ENCODE measurements at places on chromosomes 7 and 10.
A peak's percentile ranks its signal among the peaks of the same experiment; 100 is the strongest.

DNA sequence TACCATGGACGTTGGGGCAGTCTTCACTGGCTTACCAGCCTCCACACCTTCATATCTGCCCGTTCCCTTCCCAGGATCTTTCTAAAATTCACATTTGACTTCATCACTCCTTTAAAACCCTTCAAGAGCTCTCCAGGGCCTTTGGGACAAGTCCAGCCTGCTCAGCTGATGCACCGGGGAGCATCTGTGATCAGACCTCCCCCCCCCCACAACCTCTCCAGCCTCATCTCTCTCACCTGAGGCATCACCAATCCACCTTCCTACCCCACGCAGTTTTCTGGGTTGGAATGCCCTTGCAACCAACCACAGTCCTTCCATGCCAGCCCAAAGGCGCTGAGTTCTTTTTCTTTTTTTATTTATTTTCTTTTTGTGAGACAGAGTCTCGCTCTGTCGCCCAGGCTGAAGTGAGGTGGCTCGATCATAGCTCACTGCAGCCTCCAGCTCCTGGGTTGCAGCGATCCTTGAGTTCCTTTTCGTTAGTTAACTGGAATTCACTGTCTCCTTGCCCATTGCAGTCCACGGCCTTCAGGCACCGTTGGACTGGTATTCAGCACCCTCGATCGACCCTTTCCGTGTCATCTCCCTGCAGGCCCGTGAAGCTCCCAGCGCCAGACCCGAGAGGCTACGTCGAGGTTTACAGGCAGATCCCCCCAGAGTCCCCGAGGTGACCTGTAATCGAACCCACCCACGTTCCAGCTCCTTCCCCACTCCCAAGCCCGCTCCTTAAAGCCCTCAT lies 654 bp downstream of the ALKBH4 start:
- H3K4me3 ChIP-seq, result peak overlapping the region; percentile 84
- DNase-seq, result no peak

DNA sequence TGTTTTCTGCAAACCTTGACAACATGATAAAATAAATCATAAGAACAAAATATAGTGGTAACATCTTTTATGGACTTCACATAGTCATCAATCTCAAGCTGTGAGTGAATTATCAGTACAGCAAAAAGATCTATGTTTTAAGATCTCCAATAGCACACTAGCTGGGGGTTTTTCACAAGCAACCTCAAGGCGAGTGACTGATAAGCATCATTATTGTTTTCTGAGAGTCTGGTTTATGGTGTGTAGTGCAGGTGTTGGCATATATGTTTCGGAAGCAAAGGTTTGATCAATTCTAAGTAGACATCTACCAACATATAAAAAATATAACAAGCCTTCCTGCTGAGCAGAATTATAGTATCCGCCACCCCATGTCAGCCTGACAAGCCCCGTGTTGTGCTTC lies 403.8 kb upstream of the MGMT start:
- no peak overlapping the region for H3K4me3 ChIP-seq
- H3K4me1 ChIP-seq, result no peaks in the 10 kb centered on the region
- H3K36me3 ChIP-seq, result no peaks in the 10 kb centered on the region
- no peak overlapping the region for H3K27ac ChIP-seq
- DNase-seq, result no peak
- H3K27me3 ChIP-seq, result no peaks in the 10 kb centered on the region

DNA sequence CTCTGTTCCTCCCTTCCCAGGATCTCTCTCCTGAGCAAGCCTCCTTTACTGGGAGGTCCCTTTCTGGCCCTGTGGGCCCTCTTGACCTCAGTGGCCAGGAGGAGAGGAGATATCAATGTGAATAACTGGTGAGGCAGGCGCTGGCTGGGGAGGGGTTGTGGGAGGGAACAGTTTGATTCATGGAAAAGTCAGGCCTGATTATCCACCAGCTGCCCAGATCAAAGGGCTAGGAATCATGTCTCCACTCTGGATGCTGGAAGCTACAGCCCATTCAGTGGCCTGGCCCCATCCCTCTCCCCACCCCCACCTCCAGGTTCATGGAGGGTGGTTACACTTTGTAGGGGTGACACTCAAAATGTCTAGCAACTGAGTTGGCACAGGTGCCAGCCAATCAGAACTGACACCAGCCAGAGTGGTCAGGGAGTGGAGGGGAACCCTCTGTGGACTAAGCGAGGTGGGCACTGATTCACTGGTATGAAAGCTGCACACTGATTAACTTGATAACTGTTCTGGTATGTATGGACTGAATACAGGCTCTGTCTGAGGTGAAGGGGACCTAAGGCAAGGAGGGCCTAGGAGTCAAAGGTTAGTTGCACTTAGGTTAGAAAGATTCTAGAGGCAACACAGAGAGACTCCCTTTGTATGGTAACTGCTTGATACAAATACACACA lies 4.8 kb downstream of the PRRT4 start:
- H3K36me3 ChIP-seq, result no peaks in the 10 kb centered on the region
- H3K4me1 ChIP-seq, result peaks cover 4% of the 10 kb centered on the region
- no peak overlapping the region for H3K4me3 ChIP-seq
- H3K27me3 ChIP-seq, result no peaks in the 10 kb centered on the region
- DNase-seq, result no peak

- no peaks in the 10 kb centered on the region for H3K27me3 ChIP-seq
- peaks cover 3% of the 10 kb centered on the region for H3K4me1 ChIP-seq
- no peak overlapping the region for H3K27ac ChIP-seq
- H3K4me3 ChIP-seq, result no peak overlapping the region
Measured at GRCh38 chr10:36114141-36114540, 472.0 kb upstream of the FZD8 start.

All from ovary (tissue), 10 donors.